Cortex of kidney (tissue), 1 donor: ENCODE measurements at places on chromosomes 2 and 18.

DNA sequence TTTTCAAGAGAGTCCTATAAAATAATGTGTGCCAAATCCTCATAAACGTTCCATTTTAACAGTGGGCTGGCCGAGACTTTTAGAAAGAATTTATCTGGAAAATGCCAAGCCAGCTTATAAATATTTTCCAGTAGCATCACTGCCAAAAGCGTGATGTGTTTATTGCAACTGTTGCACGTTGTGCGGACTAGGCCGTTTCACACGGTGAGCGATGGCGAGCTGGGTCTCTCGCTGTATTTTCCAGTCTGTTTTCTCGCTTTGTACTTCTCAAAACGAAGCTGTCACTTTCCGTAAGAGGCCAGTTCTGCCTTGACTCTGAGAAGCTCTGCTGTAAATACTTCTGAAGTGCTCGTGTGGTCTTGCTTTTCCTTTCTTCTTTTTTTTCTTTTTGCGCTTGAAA, 65.0 kb upstream of the ZNF236 start:
- no peak for DNase-seq

DNA sequence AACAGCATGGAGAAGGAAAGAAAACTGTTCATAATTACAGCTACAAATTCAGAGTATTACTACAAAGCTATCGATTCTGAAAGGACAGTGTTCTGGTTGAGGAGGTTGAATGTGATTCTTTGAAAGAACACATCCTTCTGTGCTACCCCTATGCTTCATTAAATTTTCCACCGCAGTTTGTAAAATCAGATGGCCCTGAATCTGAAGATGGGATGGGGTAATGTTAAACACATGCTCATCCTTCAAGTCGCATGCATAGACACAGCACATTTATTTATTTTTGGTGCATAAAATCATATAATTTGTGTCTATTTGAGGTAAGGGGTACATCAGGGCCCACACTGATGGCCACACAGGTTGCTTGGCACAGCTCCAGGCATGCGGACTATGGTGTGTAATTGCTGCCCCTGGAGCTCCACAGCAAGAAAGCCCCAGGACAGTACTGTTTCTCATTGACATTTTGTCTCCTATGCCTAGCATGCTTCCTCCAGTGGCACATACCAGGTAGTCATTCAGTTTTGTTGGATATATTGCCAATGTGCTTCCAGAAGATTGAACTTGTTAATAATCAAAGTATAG, 238.8 kb upstream of the TANK start:
- no peak for DNase-seq

GRCh38 chr2:62180975-62181374, 14.9 kb upstream of the B3GNT2 start:
- DNase-seq = no peak

DNA sequence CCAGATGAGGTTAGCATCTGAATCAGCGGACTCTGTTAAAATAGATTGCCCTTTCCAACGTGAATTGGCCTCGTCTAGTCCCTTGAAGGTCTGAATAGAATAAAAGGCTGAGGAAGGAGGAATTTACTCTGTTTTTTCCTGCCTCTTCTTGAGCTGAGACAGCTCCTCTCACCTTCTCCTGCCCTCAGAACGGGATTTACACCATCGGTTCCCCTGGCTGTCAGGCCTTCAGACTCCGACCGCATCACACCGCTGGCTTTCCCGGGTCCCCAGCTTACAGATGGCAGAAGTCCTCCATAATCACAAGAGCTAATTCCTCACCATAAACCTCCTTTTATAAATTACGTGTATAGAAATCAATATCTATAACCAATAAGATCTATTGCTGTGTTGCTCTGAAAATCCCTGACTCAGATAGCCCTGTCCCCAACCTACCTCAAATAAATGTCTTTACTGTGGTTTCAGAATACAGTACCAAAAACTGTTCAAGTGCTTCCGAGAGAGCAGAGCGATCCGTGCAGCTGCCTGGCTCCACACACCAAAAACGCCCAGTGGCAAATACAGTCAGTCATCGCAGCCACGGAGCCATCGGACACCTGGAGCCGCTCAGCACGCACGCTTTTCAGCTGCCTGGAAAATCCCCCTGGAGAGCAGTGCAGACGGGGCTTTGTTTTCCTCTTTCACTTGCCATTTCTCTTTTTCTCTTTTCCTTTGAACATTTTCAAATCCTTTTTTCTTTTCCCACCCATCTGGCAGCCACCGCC, 196.9 kb downstream of the NRP2 start:
- no peak for DNase-seq
